ENCODE measurements at places on chromosomes 11 and 22.

- DNase-seq = no peak
These were observed 13.9 kb downstream of the STX3 start for GRCh38 chr11:59769111-59769510.

GRCh38 chr11:75386942-75387630 is 12.2 kb upstream of the RPS3 start:
- DNase-seq = no peak

DNA sequence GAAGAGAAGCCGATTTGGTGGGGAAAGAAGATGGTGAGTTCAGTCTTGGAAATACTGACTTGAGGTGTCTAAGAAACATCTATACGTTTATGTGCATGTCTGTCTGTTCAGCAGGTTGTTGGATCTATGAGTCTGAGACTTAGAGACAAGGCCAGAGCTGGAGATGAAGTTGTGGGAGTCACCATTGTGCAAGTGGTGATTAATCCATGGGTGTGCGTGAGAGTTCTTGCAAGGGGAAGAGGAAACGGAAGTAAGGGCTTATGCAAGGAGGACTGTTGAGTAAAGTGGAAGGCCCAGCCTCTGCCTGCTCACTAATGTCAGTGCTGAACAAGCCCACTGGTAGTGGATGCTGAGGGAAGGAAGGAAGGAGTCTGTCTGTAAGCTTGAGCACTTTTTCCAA is 9.7 kb downstream of the TMEM45B start:
- no peak for DNase-seq

DNA sequence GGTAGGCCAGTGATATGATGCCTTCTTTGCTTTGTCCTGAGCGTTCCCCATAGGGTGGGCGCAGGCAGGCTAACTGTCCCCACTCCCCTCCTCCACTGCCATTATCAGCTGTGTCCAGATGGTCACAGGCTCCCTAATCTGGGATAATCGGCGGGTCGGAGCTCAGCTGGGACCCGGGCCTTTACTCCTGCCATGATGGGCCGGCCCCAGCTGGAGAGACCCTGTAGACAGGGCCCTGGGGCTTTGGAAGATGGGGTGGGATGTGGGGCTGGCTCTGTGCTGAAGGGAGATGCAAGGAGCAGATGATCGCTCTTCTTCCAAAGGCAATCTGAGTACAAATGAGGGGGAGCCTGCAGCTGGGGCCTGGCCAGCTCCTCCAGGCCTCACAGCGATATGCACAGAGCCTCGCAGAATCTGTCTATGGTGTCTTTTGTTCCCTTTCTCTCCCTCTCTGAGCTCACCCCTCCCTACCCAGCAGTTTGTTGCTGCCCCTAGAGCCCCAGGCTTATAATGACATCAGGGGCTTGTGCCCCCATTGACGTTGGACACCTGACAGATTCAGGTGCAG is 11.9 kb downstream of the KLHL35 start:
- DNase-seq = no peak

DNA sequence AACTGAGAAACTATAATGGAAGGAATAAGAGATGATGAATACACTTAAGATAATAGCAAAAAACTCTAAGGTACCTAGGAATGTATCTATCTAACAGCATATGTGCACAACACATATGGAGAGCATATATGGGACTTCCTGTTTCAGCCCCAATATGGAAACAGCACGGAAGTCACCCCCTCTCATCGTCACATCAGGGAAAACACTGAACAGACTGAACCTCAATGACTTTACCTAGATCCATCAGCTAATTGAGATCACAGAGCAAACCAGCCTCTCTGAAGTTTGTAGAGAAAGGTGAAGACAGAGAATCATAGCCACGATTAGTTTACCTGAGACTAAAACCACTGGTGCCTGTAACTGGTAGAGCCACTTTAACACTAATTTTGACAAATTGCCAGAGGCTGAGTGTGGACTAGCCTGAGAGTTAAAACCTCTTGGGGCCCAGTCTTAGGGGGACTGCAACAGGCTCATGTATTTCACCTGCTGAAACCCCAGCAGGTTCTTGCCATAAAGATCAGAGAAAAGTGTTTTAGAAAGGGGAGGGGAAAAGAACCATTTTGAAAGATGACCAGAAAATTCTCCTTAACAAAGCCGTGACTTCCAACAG is 722.6 kb downstream of the TBC1D22A start:
- DNase-seq = no peak

GRCh38 chr11:62061356-62062222 is 62.2 kb upstream of the INCENP start:
- no peak for DNase-seq

GRCh38 chr11:44561275-44561805 is 4.1 kb upstream of the CD82 start:
- DNase-seq = no peak

DNA sequence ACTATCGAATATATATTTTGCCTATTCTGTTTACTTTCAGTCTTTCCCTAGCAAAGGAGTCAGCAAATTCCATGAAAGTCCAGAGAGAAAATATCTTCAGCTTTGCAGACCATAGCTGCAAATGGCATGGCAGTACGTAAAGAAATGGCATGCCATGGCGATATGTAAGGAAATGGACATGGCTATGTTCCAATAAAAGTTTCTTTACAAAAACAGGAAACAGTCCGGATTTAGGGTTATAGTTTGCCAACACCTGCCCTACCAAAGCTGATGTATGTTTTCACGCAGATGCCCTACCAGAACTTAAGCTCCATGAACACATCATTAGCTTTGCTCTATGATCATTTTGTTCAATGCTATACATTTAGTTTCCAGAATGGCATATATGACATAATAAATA is 19.5 kb downstream of the KIAA0930 start:
- DNase-seq = no peak

- no peak for DNase-seq
These were observed 89.3 kb downstream of the BCR start for GRCh38 chr22:23269441-23270211.

- DNase-seq = no peak
These were observed 7.5 kb upstream of the B3GNT6 start for GRCh38 chr11:77026743-77027142.

DNA sequence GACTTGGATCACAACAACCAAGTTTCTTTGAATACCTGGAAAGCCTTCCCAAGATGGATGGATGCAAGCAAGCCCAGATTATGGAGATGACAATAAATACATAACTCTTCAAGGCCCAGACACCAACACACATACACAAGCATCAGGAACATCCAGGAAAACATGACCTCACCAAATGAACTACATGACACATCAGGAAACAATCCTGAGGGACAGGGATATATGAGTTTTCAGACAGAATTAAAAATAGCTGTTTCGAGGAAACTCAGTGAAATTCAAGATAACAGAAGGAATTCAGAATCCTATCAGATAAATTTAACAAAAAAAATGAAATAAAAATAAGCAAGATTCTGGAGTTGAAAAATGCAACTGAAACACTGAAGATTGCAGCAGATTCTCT is 659.4 kb downstream of the METTL15 start:
- DNase-seq = no peak

- no peak for DNase-seq
These were observed 3.7 kb downstream of the RPS3 start for GRCh38 chr11:75403037-75403436.

DNA sequence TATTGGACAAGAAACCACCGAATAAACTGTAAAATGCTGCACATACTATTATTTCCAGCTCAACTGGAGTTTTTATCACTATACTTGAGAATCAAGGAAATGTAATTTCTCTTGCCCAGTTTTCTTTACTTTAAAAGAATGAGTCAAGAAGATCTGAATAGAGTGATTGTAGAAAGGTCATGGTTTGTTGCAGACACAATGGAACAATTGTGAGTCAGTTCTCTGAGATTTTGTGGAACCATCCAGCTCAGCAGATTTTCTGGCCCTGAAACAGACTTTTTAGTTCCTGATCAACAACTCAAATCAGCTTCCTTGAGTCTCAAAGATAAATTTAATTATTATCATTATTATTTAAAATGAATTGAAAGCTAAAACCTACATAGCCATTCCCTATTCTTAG is 1.3 kb downstream of the TCN1 start:
- no peak for DNase-seq

DNA sequence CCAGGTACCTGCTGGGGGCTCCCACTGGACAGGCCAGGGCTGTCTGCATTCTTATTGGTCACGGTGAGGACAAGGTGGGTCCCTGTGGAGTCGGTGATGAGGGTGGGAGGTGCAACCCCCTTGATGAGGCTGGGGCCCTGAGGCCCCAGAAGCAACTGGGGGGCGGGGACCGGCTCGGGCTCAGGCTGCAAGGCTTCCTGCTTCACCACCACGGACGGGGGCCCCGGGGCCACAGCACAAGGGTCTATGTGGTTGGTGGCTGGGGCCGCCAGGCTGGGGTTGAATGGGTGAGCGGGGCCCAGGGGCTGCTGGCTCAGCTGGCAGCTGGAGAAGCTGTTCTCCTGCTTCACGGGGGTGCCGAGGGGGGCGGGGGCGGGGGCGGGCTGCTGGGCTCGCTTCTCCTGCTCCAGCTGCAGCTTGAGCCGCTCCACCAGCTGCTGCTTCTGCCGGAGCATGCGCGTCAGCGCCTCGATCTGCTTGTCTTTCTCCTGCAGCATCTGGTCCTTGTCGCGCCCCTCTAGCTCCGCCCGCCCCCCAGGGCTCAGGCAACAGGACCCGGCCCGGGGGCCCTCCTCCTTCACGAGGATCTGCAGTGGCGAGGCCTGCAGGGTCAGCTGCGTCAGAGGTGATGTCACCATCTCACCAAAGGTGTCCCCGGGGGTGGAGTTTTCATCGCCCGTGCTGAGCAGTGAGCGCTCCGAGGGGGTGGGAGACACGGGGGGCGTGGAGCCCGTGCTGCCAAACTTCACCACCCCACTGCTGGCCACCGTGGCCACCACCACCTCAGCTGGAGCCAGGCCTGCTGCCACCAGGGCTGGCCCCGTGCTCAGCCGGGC is 48.2 kb downstream of the SGSM3 start:
- DNase-seq = no peak

- peak; percentile 63 for DNase-seq
These were observed 51.2 kb upstream of the EMID1 start for GRCh38 chr22:29154364-29155048.

- no peak for DNase-seq
These were observed 628 bp downstream of the LRP4 start for GRCh38 chr11:46917762-46918082.

- DNase-seq = no peak
These were observed 14.0 kb upstream of the EHD1 start for GRCh38 chr11:64892411-64892831.

GRCh38 chr11:109343242-109343641 is 78.7 kb upstream of the C11orf87 start:
- no peak for DNase-seq

- no peak for DNase-seq
These were observed 25.5 kb upstream of the CTSC start for GRCh38 chr11:88363004-88363403.

GRCh38 chr11:117126223-117126965 is 17.7 kb upstream of the PAFAH1B2 start:
- no peak for DNase-seq

DNA sequence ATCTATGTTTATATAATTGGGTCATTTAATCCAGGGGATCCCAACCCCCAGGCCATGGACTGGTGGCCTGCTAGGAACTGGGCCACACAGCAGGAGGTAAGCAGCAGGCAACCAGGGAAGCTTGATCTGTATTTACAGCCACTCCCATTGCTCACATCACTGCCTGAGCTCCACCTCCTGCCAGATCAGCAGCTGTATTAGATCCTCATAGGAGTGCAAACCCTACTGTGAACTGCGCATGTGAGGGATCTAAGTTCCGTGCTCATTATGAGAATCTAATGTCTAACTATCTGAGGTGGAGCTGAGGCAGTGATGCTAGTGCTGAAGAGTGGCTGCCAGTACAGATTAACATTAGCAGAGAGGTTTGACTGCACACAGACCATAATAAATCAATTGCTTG is 32.8 kb downstream of the MS4A2 start:
- no peak for DNase-seq

GRCh38 chr11:114265122-114265878 is 30.9 kb upstream of the NNMT start:
- DNase-seq = no peak

DNA sequence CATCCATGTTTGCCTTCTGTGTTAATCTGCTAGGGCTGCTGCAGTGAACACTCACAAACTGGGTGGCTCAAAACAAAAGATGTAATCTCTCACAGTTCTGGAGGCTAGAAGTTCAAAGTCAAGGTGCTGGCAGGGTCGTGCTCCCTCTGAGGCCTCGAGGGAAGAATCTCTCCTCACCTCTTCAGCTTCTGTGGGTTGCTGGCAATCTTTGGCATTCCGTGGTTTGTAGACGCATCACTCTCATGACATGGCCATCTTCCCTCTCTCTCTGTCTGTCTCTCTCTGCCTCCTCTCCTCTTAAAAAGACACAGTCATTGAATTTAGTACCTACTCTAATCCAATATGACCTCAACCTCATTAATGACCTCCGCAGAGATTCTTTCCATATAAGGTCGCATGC is 78.8 kb downstream of the TSPAN18 start:
- DNase-seq = no peak

- no peak for DNase-seq
These were observed 1025.7 kb upstream of the TENM4 start for GRCh38 chr11:80466570-80466969.

DNA sequence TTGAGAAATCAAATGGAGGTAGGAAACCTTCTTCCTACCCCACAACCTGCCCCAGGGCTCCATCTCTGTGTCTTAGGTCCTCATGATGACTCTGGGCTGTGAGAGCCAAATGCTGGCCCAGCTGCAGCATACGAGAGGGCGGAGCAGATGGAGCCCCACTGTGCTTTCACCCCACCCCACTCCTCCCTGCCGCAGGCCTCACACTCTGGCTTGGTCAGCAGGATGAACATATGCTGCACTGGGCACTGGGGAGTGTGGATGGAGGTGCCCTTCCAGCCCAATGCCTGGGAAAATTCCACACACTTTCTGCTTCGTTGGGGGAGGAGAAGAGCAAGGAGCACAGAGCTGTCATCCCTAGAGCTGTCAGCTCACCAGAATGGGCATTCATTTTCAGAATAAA is 271.6 kb upstream of the CADM1 start:
- no peak for DNase-seq

DNA sequence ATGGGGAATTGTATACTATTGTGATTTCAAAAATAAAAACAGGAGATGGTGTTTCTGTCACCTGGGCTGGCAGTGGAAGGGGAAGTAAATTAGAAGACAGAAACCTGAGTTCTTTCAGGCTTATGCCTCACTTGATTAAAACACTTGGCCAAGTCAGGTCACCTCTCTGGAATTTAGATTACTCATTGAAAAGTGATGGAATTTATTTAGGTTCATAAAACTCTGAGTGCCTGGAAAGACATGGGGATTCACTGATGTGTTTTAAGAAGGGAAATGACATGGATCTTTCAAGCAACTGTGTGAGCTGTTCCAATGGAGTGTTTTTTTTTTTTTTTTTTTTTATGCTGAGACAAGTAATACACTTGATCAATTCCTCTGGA is 400.1 kb downstream of the TMEM135 start:
- no peak for DNase-seq

DNA sequence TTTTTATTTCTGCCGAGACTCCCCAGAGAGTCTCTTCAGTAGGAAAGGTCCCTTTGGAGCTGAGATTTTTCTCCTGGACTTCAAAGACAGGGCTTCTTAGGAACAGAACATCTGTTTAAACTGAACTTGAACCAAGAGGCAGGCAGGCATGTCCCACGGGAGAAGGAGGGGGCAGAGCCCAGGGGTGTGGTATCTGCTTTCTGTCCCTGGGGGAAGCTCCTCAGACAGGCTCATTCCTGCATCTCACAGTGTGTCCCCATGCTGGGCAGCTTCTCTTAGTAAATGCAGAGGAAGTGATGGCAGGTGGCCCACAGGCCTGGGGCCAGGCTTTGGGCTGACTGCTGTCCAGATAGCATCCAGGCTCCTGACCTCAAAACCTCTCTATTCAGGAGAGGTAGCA is 47.3 kb downstream of the TSPAN18 start:
- no peak for DNase-seq

Measured in activated T-helper 1 cell treated with Interleukin-2 at 50 U/mL for 16 hours (primary cell).